ENCODE measurements at places on chromosomes 3 and 15. TPM values are rescaled to one million over a fixed set of nuclear protein-coding genes. Genes with fewer than 3 reads are reported as not detected.

SKOR1 gene
- 3.1 TPM for total RNA-seq

- no peak for DNase-seq
Observed at GRCh38 chr3:3429841-3430240, 250.3 kb upstream of the CRBN start.

CELF6 gene
- total RNA-seq: 0.05 TPM

GRCh38 chr15:38535491-38536200, 29.0 kb downstream of the RASGRP1 start:
- DNase-seq: no peak

KLHL40 gene
- total RNA-seq: 0.71 TPM

GRCh38 chr3:59256230-59256629, 206.4 kb upstream of the CFAP20DC start:
- peak; percentile 34 for DNase-seq

All from SJCRH30 (cell line).